Activated T-helper 2 cell treated with anti-CD3 and anti-CD28 coated beads, Interferon-gamma antibody, Interleukin-2, Interleukin-4, amounts not matched to agents 10 μg/mL and 5 μg/mL and 100 μg/mL, durations not matched to agents 14 hours and 24 hours and 36 hours (primary cell): ENCODE measurements at places on chromosomes 16 and 17. TPM values are rescaled to one million over a fixed set of nuclear protein-coding genes. Genes with fewer than 3 reads are reported as not detected.

PRAC1 gene
- total RNA-seq, result not detected in 2 replicates

GAS2L2 gene
- total RNA-seq, result not detected in 2 replicates

ABI3 gene
- total RNA-seq, result 28.5 and 30.0 TPM in 2 replicates

DHX40 gene
- total RNA-seq, result 16.7 and 18.2 TPM in 2 replicates

GRCh38 chr17:41377546-41377945 is 4.6 kb downstream of the KRT34 start:
- H3K27me3 ChIP-seq, result peaks cover 11% of the 10 kb centered on the region
- H3K36me3 ChIP-seq, result no peaks in the 10 kb centered on the region
- no peak overlapping the region for H3K4me3 ChIP-seq
- DNase-seq, result no peak
- H3K27ac ChIP-seq, result no peak overlapping the region
- no peaks in the 10 kb centered on the region for H3K4me1 ChIP-seq

DNA sequence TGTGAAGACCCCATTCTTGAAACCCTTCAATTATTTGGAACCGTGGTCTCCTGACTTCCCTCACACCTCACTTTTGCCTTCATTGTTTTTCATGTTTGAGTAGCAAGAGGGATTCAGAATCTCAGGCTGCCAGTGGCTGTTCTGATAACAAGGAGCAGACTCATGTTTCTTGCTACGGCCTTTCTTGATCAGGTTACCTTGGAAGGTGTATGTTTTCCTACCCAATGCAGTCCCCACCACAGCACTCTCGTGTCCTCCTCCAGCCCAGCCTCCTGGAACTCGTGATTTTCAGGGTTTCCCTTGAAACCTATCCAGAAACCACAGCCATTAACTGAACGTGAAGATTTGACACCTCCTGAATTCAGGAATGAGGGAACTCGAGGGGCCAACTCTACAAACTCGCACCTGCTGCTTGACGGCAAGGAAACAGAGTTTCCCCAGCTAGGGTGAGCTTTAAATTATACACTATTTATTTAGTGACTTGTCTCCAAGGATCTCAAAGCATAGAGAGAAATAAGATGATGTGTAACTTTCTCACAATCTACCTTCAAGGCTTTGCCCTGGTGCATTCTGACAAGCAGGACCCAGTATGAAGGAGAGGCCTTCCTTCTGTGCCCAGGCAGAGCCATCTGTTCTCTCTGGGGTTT is 1.6 kb downstream of the ZFHX3 start:
- H3K4me1 ChIP-seq, result no peaks in the 10 kb centered on the region
- DNase-seq, result no peak
- peaks cover 51% of the 10 kb centered on the region for H3K27me3 ChIP-seq
- no peaks in the 10 kb centered on the region for H3K36me3 ChIP-seq

DNA sequence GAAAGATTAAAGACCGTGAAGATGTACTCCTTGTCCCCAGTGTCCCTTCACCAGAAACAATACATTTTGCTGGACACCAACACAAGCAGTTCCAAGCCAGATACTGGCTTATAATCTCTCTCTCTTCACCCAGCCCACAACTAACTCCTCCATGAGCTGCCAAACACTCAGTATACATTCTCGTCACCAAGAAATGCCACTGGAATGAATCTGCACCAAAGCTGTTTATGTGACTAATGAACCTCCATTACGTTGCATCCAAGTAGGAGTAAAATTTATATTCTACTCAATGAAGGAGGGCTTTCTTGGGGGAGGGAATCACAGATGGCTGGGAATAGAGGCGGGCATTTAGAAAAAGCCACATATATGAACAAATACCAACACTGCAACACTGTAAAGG is 20.9 kb upstream of the SOX9 start:
- no peak overlapping the region for H3K27ac ChIP-seq
- no peaks in the 10 kb centered on the region for H3K4me1 ChIP-seq
- no peaks in the 10 kb centered on the region for H3K36me3 ChIP-seq

- no peak overlapping the region for H3K4me3 ChIP-seq
- no peaks in the 10 kb centered on the region for H3K27me3 ChIP-seq
- H3K4me1 ChIP-seq, result no peaks in the 10 kb centered on the region
Measured at GRCh38 chr16:77617996-77618395, 104.3 kb upstream of the NUDT7 start.
